ENCODE measurements at places on chromosomes 6 and 20. TPM values are rescaled to one million over a fixed set of nuclear protein-coding genes. Genes with fewer than 3 reads are reported as not detected.

The TRIM10 gene
- not detected for total RNA-seq

The BHLHE23 gene
- not detected for total RNA-seq

The TEAD3 gene
- 15.3 TPM for total RNA-seq

The SLC32A1 gene
- not detected for total RNA-seq

The WFDC10A gene
- total RNA-seq, result not detected

The PKIB gene
- 48.5 TPM for total RNA-seq

The C6orf15 gene
- 0.29 TPM for total RNA-seq

The NFKBIL1 gene
- total RNA-seq, result 11.8 TPM

The XKR7 gene
- total RNA-seq, result 0.17 TPM

The COL21A1 gene
- total RNA-seq, result not detected

The PRKN gene
- 0.07 TPM for total RNA-seq

The AKAP12 gene
- 430 TPM for total RNA-seq

The SULF2 gene
- 20.4 TPM for total RNA-seq

The HLA-DOA gene
- not detected for total RNA-seq

The IL20RA gene
- total RNA-seq, result 0.22 TPM

The SNAP25 gene
- 1.4 TPM for total RNA-seq

The C20orf144 gene
- not detected for total RNA-seq

The TRIM39 gene
- total RNA-seq, result 9.8 TPM

The RAET1L gene
- 3.1 TPM for total RNA-seq

The NAA20 gene
- total RNA-seq, result 59.1 TPM

The SCRT2 gene
- not detected for total RNA-seq

The MMP24OS gene
- total RNA-seq, result 16.1 TPM

The ID4 gene
- total RNA-seq, result 7.0 TPM

The MATN4 gene
- total RNA-seq, result not detected

The LPA gene
- total RNA-seq, result not detected

The RFX6 gene
- not detected for total RNA-seq

The RHAG gene
- total RNA-seq, result not detected

The LRRN4 gene
- total RNA-seq, result 152 TPM

The CLVS2 gene
- not detected for total RNA-seq

The CFB gene
- total RNA-seq, result 2.2 TPM

The BMP2 gene
- 54.9 TPM for total RNA-seq

The WFDC12 gene
- not detected for total RNA-seq

The PTCHD4 gene
- total RNA-seq, result 0.07 TPM

The ARMH2 gene
- total RNA-seq, result not detected

The TTLL9 gene
- not detected for total RNA-seq

Data from epithelial cell of proximal tubule (primary cell).